Lower leg skin (tissue), 4 donors: ENCODE measurements at places on chromosomes 5 and 9.

DNA sequence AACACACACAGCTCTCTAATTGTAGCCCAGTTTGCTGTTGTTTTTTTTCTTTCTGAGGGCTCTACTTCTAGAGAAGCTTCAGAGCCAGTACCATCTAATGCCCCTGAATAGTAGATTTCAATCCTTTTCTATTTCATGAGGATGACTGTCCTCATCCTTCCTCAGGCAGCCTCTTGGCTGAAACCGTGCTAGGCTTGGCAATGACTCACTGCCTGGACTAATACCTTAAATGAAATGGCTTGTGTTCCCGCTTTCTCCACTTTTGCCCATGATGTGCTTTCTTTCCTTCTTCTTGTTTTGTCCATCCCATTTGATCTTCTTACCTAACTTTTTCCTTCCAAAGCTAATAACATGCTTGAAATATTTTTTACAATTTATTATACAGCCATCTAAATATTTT lies 80.1 kb downstream of the ITGA1 start:
- no peak for DNase-seq

- DNase-seq, result no peak
Observed at GRCh38 chr5:14138608-14139540, 4.3 kb upstream of the TRIO start.

- DNase-seq, result no peak
Observed at GRCh38 chr5:92401492-92401891, 1018.4 kb upstream of the ARRDC3 start.

GRCh38 chr5:55037046-55037771 lies 13.2 kb downstream of the GZMK start:
- no peak for DNase-seq

DNA sequence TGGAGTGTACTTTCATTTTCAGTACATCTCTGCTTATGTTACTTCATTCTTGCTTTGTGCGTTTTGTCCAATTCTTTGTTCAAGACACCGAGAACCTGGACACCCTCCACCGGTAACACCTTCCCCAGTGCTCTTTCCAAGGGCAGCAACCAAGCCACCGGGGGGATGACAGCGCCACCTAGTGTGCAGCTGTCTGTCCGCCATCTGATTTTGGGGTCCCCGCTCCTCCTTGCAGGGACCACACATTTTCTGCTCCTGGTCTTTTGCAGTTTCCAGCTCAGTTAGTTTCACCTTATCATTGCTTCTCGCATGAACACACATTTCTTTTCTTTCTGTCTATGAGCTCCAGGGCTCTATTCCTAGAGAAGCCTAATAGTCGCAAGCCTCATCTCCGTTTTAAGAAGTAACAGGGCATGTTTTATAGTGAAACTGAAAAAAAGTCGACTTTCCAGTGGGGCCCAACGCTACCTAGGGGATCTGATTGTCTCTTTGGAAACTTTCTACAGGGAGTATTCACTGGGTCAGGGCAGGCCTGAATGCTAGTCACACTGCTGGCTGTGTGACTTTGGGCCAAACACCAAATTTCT lies 152.1 kb downstream of the FSTL4 start:
- no peak for DNase-seq

DNA sequence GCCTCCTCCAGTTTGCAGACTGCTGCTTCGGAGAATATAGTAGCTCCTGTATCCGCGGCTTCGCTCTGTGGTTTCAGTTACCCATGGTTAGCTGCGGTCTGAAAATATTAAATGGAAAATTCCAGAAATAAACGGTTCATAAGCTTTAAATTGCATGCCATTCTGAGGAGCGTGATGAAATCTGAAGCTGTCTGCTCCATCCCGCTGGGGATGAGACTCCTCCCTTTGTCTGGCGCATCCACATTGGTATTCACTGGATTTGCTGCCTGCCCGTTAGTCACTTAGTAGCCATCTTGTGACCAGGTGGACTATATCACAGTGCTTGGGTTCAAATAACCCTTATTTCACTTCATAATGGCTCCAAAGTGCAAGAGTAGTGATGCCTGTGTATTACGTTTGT lies 36.3 kb downstream of the MSX2 start:
- no peak for DNase-seq

GRCh38 chr9:71669284-71669995 lies 98.9 kb downstream of the CEMIP2 start:
- DNase-seq, result no peak

- DNase-seq, result no peak
Observed at GRCh38 chr5:143782588-143783386, 29.2 kb upstream of the HMHB1 start.

DNA sequence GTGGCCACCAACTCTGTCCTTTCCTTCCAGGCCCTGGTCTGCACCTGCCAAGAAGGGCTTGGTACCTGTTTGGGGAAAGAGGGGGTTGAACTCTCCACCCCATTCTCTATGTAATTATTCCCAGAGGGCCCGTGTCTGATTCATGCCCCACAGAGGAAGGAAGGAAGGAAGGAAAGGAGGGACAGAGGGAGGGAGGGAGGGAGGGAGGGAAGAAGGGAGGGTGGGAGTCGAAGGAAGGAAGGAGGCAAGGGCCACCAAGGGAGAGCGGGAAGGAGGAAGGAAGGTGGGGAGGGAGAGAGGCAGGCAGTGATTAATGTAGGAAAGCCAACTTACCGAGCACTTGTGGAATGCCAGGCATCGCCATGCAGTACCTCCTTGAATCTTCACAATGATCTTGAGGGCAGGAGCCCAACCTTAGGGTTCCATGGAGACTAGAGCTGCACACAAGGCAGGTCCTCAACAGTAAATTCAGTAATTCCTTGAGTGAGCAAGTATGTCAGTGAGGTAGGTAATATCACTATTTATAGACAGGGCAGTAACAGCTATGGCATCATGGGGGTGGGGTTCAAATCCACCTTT lies 75.8 kb downstream of the FGF18 start:
- no peak for DNase-seq

GRCh38 chr9:126612326-126612812 lies 1.4 kb upstream of the LMX1B start:
- DNase-seq, result no peak

GRCh38 chr5:16385516-16386090 lies 80.0 kb downstream of the ZNF622 start:
- no peak for DNase-seq

DNA sequence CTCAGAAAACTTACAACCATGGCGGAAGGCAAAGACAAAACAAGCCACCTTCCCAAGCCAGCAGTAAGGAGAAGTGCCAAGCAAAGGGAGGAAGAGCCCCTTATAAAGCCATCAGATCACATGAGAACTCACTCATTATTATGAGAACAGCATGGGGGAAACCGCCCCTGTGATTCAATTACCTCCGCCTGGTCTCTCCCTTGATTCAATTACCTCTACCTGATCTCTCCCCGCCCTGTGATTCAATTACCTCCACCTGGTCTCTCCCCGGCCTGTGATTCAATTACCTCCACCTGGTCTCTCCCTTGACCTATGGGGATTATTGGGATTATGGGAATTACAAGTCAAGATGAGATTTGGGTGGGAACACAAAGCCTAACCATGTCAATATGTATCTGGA lies 467.3 kb upstream of the FTMT start:
- DNase-seq, result no peak

GRCh38 chr5:87741881-87742280 lies 329.2 kb upstream of the CCNH start:
- DNase-seq, result no peak

GRCh38 chr5:17004441-17005106 lies 68.5 kb upstream of the MYO10 start:
- DNase-seq, result no peak

GRCh38 chr9:93090091-93090655 lies 5.8 kb upstream of the CARD19 start:
- peak; percentile 36 for DNase-seq

DNA sequence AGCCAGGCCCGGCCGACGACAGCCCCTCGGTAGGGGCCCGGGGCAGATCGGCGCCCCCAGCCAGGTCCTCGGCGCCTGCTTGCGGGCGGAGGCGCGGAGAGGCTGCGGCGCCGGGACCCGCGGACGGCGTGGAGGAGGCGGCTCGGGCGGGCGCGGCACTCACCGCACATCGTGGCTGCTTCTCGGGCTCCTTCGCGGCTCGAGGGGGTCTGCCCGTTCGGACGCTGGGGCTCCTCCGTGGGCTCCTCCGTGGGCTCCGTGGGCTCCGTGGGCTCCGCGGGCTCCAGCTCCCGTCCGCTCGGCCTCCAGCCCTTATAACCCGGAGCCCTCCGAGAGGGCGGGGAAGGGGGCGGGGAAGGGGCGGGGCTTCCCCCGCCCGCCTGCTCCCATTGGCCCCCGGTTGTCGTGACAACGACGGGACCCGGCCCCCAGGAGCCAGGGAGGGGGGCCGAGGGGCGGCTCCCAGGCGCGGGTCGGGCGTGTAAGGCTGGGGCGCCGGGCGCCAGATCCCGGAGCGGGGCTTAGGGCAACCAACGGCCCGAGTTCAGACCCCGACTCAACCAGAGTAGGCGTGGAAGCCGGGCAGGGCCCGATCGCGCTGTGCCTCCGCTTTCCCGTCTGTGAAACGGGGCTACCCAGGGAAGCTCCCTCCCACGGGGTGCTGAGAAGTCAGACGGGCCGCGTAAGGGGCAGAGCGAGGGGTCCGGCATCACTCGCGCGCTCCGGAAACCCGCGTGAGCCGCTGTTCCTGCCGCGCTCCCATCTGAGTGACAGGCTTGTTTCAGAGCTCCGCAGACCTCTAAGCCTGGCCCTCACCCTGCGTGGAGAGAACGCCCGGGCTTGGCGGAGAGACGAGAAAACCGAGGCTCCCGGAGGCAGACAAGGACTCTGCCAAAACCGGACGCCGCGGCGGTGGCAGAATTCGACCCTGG lies at the start of gene GFPT2:
Gene GFPT2, minus strand, starts transcription at position 289 of the 932 bp plus-strand sequence. Its CDS starts 119 bp downstream, at position 170.
- DNase-seq, result peak; percentile 96

GRCh38 chr9:38042626-38043357 lies 26.2 kb downstream of the SHB start:
- DNase-seq, result no peak

DNA sequence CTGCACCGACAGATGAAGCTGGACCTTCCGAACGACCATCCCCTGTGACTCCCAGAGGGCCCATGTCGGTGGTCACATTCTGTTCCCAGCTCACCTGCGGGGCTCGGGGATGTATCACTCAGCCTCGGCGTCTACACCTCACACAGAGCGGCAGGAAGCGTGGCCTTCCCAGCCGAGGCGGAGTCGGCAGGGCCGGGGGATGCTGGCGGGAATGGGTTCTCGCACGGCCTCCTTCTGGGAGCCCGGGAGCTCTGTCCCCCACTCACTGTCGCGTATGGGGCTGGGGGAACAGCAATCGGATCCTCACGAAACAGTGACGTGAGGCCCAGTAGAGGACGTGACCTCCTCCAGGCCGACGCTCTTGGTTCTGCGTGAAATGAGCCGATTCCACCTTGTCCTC lies 20.4 kb downstream of the NACC2 start:
- no peak for DNase-seq

DNA sequence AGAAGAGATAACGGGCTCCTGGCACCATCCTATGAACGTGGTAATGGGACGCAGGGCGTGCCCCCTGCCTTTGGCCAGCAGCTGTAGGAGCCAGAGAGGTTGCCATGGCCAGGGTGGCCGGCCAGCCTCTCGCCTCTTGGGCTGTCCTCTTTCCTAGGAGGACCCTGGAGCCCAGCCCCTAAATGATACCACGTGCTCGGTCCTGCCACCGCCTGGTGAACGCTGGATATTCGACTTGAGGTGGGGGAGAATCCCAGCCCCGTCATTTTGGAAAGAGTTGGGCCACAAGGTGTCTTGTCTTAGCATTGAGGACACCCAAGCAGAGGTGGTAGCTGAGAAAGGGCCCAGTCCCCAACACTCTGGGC lies 391 bp upstream of the NRG2 start:
- DNase-seq, result no peak

- DNase-seq, result no peak
Observed at GRCh38 chr5:3622961-3623360, 27.3 kb downstream of the IRX1 start.

- no peak for DNase-seq
Observed at GRCh38 chr9:92661743-92662142, 8.2 kb downstream of the IPPK start.

- DNase-seq, result no peak
Observed at GRCh38 chr5:25224316-25224982, 579.7 kb upstream of the CDH10 start.

DNA sequence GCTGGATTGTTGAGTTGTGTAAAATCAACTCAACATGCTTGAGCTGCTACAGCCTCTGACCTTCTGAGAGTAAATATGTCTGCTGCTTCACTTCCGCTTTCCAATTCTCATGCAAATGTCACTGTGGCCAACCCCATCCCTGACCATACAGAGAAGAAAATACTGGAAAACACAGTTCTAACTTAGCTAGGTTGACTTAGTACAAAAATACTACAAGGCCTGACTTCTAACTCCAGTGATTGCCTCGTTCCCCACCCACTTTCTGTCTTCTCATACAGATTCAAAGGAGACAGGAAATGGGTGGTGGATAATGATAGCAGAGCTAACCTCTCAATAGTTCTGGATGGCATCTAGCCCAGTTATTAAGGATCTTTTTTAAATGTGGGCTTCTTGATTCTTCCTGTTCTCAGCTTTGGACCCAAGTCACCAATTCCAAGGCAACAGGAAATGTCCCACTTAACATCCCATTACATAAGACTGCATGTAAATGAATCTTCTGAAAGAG lies 226.6 kb upstream of the SLC24A2 start:
- no peak for DNase-seq

GRCh38 chr5:14086261-14086660 lies 56.9 kb upstream of the TRIO start:
- DNase-seq, result no peak

DNA sequence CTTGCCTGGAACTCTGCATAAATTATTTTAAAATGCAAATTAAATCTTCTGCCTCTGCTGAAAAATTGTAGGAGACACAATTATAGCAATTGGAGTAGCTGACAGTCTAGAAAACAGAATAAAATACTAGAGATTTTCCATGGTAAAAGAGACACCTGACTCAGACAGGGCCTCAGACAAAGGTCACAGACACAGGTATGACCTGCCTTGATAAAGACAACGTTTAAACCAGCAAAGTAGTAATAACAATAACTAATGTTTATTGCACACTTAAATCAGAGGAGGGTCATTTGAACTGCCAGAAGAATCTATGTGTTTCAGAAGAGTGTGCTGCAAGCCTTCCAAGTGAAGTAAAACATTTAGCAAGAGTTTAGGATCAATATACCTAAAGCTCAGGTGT lies 3.9 kb downstream of the SOWAHA start:
- no peak for DNase-seq

DNA sequence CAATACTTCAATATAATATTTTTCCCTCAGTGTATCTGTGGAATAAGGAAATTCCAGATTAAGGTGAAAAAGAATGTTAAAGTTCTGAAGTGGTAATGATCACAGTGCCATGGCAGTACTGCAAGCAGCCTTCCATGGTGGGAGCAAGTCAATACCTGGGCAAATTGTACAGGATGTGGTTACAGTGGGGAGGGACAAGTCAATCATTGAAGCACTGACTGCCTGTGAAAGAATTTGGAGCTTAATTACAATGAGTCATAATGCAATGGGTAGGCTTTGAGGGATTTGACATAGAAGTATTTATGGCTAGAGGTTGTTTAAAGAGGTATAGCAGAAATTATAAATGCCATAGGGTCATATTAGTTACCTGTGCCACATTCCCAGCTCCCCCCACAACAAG lies 786.5 kb upstream of the ACO1 start:
- DNase-seq, result no peak
